ENCODE measurements at places on chromosomes 2 and 18.
A peak's percentile ranks its signal among the peaks of the same experiment; 100 is the strongest.

- DNase-seq, result no peak
These were observed 53.2 kb downstream of the SMAD7 start for GRCh38 chr18:48897531-48897930.

DNA sequence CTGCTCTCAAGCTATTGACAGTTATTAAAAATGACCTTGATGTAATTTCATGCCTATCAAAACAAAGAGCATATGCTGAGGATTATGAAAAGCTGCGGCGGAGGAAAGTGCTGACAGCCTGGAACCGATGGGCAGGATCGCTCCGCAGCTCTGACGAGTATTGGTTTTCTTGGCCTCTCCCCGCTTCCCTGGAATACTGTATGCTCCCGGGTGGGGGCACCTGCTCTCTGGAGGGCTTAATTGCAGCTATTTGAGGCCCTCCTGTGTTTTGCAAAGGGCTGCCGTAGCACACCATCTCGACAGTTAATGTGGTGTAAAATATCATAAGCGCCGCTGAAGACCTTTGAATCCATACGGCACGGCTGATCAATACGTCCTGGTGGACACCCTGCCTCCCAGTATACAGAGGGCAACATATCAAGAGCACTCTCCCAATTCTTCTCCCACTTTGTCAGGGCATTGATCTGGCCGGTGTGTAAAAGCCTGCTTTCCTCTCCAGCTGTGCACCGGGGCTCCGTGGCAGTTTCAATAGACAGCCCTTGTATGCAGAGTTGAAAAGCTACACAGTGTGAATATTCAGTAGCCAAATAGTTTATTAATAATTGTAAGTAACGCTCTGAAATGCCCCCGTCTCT is 662.4 kb downstream of the GALR1 start:
- no peak for DNase-seq

DNA sequence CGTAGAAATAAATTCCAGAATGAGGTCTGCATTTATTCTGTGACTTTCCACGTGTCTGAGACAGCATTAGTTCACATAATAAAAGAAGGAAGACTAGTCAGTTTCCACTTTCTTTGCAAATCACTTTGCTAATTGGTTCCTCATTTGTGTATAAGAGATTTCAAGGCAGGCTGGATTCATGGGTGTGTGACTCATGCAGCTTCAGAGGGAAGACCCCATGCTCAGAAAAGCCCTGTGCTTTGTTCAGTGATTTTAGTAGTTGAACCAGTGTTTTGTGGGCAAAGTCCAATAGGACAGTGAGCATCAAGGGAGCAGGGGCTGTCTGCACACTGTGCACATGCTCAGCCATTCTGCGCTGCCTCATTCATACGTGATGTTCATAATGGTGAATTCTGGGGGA is 297.8 kb downstream of the DLGAP1 start:
- DNase-seq, result no peak

- no peak for DNase-seq
These were observed 98.2 kb upstream of the CTNNA2 start for GRCh38 chr2:79414690-79415089.

GRCh38 chr2:239509373-239510143 is 108.7 kb upstream of the HDAC4 start:
- no peak for DNase-seq

DNA sequence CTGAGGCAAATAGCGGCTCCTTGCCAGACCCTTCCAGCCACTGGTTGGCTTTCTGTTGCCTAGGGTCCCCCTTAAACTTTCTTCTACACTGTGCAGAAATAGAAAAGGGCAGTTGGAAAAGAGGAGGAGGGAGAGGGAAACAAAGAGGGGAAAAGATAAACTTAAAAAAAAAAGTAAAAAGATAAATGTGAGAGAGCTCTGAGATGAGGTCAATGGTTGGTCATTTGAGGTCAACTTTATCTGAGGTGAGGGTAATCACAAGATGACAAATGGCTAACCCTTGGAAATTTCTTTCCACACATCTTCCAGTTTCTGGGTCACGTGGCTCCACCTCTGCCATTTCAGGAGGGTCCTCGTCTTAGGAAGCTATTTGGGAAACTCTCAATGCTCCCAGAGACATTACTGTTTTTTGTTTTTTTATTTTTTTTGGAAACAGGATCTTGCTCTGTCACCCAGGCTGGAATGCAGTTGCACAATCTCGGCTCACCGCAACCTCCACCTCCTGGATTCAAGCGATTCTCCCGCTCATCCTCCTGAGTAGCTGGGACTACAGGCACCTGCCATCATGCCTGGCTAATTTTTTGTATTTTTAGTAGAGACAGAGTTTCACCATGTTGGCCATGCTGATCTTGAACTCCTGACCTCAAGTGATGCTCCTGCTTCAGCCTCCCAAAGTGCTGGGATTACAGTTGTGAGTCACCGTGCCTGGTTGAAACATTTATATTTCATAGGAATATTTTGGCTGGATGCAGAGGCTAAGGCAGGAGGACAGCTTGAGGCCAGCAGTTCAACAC is 199.9 kb downstream of the TGIF1 start:
- no peak for DNase-seq

- no peak for DNase-seq
These were observed at the start of gene MBD5 for GRCh38 chr2:148021059-148021861. Gene MBD5, plus strand, starts transcription at chr2:148021091.

DNA sequence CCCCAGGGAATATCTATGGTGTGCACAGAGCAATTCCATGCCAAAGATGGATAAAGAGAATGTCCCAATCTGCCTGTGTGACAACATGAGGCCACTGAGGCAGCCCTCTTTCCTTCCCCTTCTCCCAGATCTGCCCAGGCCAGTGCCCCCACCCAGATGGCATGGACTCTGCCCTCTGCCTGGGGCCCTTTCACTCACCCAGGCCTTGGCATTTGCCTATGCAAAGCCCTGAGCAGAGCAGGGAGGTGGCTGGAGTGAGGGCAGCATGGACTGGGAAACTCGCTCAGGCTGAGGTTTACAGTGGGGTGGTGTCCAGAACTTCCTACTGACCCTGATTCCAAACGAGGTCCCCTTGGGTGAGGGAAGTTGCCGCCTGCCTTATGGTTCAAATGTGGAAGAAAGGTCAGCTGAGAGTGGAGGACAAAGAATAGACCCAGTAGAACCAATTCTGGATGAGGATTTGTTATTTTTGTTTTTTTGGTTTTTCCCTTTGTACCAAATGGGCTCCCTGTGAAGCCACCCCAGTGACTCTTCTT is 8.9 kb downstream of the SH2D6 start:
- DNase-seq, result no peak

DNA sequence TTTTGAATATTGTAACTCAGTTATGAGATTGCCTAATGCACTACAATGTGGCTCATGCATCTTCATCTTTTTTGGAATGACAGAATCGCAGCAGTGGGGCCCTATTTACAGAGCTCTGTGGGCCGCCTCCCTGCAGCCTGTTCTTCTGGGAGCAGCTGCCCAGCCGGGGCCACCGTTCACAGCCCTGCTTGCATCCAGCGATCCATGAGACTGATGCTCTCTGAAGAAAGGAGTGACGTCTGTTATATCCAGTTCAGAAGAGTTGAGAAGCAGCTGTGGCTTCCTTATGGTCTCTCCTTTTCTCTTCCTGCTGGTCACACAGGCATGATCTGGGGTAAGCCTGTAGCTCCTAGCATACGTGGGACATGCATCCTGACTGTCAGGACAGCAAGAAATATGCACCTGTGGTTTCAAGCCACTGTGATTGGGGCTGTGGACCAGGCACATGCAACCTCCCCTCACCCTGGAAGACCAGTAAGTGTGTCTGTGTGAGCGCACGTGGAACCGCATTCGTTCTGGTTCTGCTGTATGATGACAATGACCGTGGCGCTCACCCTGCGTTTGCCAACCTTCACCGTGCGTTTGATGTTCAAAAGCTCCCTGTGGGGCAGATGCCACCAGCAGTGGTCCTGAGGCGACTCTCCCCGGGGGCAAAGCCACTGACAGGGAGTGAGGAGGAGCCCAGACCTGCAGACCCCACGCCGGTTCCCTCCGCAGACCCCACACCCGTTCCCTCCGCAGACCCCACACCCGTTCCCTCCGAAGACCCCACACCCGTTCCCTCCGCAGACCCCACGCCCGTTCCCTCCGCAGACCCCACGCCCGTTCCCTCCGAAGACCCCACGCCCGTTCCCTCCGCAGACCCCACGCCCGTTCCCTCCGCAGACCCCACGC is 189.8 kb downstream of the TMEM18 start:
- no peak for DNase-seq

- no peak for DNase-seq
These were observed 205.4 kb downstream of the PPP1R1C start for GRCh38 chr2:182191061-182191460.

DNA sequence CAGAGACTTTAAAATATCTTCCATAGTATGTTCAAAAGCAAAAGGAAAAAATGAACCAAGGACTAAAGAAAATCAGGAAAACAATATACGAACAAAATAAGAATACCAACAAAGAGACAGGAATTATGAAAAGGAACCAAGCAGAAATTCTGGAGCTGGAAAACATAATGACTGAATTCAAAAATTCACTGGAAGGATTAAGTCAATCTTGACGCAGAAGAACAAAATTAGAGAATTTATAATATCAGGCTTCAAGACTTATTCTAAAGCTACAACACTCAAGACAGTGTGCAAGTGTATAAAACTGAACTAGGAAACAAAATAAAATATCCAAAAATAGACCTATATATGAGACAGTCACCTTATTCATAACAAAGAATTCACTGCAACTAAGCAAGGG is 56.9 kb upstream of the GYPC start:
- DNase-seq, result no peak

GRCh38 chr2:234444893-234445292 is 52.0 kb downstream of the ARL4C start:
- DNase-seq, result peak; percentile 95

- DNase-seq, result no peak
These were observed 41.7 kb downstream of the CNTNAP5 start for GRCh38 chr2:124066776-124067175.

DNA sequence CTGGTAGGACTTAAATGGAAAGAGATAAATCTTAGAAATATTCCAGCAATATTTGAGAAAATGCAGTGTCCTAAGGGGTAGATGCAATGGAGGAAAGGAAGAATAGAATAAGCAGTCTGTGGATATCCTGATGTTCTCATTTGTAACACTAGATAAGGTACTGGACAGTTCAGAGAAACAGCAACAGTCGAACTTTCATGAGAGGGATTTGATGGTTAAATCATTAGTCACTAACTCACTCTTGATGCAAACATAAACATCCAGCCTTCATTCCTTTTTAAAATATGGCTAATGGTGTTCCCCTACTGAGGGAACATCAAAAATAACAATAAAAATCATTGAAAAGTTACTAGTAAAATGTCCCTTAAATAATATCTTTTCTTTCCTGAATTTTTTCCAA is 211.4 kb upstream of the SLC39A10 start:
- DNase-seq, result peak; percentile 9

- no peak for DNase-seq
These were observed 929.4 kb upstream of the PIK3C3 start for GRCh38 chr18:41025666-41026065.

GRCh38 chr2:227472265-227473121 is 537 bp downstream of the AGFG1 start:
- no peak for DNase-seq

DNA sequence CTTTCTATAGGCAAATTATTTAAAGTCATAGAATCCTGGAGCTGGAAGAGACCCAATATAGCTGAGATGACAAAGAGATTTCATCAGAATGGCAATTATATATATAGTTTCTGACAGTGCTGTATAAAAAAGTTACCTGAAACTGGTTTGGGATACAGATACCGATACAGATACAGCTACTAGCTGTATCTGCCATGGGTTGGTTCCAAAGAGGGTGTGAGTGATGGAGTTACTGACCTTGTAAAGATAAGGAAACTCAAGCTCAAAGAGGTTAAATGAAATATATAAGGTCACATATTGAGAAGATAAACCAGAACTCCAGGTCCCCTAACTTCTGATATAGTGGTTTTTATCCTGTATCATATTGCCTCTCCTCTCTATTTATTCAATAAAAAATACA is 10.9 kb downstream of the PELI1 start:
- no peak for DNase-seq

DNA sequence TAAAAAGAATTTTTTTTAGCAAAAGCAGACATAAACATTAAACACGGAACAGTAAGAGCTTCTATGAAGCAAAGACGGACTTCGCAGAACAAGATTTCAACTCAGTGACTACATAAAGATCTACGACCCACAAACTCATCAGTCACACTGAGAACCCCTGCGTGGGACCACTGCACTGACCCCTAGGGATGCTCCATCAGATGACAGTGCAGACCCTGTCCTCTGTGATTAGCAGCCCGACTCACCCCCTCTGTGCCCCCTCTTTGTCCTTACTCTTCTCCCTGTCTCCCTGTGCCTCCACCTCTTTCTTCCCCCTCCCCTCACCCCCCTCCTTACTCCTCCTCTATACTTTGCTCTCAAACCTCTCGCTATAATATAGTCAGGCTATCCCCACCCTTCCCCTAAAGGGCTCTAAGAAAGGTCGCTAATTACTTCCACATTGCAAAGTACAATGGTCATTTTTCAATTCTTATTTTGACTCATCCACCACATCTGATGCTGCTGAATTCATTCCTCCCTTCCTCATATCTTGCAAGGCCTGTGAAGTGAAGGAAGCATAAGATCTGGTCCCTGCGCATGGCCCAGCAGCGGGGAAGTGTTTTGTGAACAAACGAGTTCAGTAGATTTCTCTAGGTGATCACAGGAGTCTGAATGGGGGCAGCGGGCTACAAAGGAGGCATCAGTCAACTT is 89.3 kb downstream of the CABYR start:
- DNase-seq, result peak; percentile 9

- no peak for DNase-seq
These were observed 36.4 kb downstream of the PXDN start for GRCh38 chr2:1707771-1708418.

GRCh38 chr2:129935118-129935517 is 44.3 kb upstream of the RAB6C start:
- no peak for DNase-seq

DNA sequence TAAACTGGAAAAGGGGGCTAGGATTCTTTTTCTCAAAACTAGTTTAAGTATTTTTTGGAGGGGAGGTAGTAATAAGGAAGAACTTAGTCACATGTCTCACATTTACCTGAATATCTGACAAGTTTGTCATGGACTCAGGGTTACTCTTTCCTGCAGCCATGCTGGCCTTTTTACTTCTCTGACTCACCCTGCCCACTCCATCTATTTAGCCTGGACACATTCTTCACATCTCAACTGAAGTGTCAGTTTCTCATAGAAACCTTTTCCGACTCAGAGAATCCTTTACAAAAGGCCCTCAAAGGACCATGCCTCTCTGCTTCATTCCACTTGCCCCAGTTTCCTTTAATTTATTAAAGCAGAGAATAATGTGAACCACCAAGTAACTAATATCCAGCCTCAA is 42.6 kb downstream of the SCN7A start:
- no peak for DNase-seq

DNA sequence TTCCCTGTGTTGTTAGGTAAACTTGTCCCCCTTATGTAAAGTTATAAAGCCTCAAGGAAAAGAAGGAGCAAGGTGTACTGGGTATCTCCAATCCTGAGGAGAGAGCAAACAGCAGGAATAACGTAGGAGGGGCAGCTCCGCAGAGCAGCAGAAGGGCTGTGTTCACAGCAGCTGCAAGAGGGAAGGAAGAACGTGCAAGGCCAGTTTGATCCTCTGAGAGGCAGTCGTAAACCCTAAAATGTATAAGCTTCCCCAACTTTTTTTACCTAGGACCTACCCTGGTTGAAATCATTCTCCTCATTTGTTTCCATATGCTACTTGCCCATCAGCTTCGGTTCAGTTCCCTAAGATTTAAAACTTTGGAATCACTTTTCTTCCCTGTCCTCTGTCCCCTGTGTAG is 51.9 kb upstream of the MAP3K20 start:
- DNase-seq, result no peak

Measured in AG04449 (cell line).